NCI-H69 (cell line): ENCODE measurements at places on chromosomes 2 and 18.

DNA sequence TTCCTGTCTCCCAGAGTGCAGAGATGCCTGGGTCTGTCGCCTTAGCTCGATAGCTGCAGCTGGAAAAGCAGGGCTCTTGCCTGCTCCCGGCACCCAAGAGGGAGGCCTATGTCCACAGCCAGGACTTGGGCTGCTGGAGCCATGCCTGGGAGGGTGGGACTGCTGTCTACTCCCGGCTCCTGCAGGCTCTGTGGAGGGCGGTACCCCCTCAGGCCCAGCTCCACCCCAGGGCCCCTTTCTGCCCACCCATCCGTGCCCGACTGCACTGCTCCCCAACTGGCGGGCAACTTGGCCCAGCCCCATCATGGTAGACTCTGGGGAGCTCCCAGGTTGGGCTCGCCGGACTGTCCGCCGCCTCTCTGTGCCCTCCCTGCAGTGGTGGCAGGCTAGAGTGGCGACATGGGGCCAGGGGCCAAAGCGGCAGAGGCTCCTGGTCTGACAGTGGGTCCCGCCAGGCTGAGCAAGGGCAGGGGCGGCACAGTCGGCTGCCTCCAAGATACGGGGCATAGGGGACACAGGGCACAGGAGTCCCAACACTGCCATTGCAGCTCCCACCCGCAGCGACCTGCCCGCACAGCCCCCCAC, 901.0 kb downstream of the CCDC85A start:
- DNase-seq, result no peak

GRCh38 chr2:152284398-152284797, 50.6 kb upstream of the FMNL2 start:
- DNase-seq, result no peak

DNA sequence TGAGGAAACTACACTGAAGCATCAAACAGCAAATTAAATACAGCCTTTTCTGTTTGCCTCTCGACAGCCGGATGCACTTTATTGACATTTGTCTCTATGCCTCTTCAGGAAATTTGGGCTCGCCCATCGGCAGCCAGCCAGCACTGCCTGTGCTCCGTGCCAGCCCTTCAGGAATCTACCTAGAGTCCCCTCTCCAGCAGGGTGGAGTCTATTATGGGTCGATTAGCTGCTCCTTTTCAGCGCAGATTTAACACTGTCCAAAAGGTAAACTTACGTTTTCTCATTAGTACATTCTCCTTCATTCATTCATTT, 91.5 kb downstream of the MYCN start:
- no peak for DNase-seq

DNA sequence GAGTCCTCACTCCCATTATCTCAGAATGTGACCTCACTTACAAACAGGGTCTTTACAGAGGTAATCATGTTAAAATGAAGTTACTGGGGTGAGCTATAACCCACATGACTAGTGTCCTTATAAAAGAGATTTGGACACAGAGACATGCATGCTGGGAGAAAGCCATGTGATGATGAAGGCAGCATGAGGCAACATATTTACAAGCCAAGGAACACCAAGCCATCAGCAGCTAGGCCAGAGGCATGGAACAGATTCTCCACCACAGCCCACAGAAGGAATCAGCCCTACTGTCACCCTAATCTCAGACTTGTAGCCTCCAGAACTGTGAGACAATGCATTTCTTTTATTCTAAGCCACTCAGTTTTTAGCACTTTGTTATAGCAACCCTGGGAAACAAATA, 171.9 kb downstream of the EN1 start:
- no peak for DNase-seq

- peak; percentile 38 for DNase-seq
Measured at GRCh38 chr2:176601066-176601465, 331.8 kb downstream of the MTX2 start.

GRCh38 chr2:147297820-147298219, 547.0 kb upstream of the ACVR2A start:
- no peak for DNase-seq

DNA sequence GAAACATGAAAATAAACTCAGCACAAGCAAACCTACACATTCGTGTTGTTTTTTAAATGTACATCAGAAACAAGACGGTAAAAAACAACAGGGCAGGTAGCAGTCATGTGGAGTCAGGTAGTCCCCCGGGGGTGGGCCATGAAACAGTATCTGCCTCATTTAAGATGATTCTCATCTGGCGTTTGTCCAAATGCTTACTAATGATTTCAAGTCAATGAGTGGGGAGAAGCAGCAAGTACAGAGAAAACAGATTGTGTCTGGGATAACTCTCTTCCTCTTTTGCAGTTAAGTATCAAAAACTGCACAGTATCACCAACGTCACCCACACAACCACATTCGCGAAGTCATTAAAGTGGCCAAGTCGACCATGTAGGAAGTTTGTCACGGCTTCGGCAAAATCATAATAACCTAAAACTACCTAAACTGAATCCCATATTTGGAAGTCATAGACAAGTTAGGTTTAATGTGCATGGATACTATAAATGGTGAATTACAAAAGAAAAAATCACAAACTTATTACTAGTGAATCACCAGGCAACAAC, 1.3 kb downstream of the LAPTM4A start:
- peak; percentile 94 for DNase-seq

GRCh38 chr18:48943333-48943732, 7.4 kb downstream of the SMAD7 start:
- peak; percentile 96 for DNase-seq

- peak; percentile 42 for DNase-seq
Measured at GRCh38 chr18:76943542-76944339, 121.4 kb downstream of the ZNF236 start.

GRCh38 chr2:145094370-145094769, 574.5 kb upstream of the ZEB2 start:
- DNase-seq, result no peak

GRCh38 chr2:68832233-68832869, 38.8 kb downstream of the BMP10 start:
- no peak for DNase-seq

GRCh38 chr2:14428056-14428455, 204.5 kb upstream of the LRATD1 start:
- no peak for DNase-seq

- no peak for DNase-seq
Measured at GRCh38 chr18:50947899-50948298, 19.9 kb upstream of the ELAC1 start.

GRCh38 chr2:239246723-239247122, 154.1 kb downstream of the HDAC4 start:
- DNase-seq, result peak; percentile 30

- peak; percentile 8 for DNase-seq
Measured at GRCh38 chr2:156663757-156664409, 227.7 kb downstream of the GPD2 start.

DNA sequence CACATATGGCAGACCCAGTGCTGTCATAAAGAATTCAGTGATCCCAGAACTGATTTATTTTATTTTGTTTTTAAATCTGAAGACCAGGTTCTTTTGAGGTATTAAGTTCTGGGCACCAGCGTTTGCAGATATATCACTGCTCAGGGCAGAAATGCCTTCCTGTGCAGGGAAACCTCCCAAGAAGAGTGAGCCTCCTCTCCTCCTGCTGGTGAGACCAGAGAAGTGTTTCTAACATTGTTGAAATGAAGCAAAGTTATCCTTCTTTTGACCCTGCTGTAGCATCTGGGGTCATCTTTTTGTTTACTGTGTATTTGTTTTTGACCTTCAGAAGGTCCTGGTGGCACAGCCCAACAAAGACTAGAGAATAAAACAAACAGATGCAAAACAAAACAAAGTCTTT, 94.0 kb downstream of the AQP4 start:
- peak; percentile 20 for DNase-seq

DNA sequence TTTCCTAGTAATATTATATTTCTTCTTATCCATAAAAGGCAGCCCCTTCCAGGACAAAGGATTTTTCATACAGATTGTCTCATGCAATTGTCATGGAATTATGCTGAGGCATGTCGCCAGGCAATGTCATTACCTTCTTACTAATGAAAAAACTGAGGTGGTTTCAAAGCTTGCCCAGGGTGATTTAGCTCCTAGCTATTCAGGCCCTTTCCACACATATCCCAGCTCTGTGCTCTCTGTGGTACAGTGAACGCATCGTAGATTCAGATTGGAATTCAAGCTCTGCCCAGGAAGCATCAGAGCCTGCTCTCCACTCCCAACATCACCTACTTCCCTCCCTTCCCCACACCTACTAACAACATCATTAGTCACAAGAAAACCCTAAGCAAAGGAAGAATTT, 60.1 kb downstream of the ATP8B1 start:
- peak; percentile 44 for DNase-seq

DNA sequence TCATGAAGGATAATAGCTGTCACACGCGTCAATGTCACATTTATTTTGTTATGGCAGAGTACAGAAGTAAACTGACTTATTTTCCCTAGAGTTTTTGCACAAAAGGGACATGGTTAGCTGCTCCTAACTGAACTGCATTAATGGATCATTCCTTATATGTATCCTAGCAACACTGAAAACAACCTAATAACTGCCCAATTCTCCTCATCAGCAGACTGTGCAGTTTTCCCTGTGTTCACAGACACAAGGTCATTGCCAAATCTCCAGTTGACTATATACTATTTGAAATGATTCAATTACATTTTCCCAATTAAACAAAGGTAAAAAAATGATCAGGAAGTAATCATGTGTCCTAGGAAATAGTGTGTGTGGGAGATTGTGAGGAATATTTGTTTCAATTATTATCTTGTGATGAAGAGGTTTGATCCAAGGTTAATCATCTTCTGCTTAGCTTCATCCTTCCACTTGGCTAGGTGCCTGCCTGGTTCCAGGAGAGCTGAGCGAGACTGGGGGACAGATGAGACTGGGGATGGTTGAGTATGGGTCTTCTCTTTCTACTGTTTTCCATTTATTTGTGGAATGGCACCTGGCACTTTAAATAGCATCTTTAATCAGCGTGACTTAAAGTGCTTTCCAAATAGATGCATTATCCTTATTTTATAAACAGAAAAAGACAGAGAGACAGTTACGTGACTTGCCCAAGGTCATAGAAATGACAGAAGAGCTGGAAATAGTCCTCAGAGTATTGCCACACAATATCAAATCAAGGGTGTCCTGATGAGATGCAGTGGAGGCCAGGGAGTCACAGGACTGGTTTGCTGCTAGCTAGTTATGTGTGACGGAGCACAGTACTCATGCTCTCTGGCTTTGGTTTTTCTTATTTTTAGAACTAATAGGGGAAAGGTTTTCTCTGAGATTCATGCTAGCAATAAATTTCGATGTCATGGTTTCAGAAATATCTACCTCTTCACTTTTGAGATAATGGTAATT, 335.6 kb downstream of the PIK3C3 start:
- no peak for DNase-seq

DNA sequence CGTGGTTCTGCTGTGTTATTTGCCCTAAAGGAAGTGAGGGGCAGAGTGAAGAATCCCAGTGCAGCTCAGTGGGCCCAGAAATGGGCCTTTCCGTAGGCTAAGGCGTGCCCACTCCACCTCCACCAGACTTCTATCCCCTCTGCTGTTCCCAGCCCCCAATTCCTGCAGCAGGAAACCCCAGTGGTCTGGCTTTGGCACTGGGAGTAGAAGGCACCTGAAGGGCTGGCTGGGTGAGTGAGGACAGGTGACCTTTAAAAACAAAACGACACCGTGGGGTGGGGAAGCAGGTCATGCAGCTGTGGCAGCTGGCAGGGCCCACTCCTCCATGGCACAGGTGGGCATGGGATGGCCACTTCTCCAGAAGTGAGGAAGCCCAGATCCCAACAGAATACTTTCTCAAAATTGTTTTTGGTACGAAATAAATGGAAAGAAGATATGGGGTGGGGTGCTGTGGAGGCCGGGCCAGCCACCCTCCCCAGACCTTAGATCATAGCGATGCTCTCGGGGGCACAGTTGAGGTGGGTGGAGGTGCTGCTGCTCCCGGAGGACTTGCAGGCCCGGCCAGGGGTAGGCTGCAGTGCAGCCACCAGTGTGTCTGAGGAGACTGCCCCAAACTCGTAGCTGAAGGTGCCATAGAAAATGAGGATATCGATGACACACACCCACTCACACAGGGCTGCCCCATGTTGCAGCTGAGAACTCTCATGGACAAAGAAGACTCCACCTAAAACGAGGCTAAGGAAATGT, 3.2 kb downstream of the RNF181 start:
- DNase-seq, result no peak

DNA sequence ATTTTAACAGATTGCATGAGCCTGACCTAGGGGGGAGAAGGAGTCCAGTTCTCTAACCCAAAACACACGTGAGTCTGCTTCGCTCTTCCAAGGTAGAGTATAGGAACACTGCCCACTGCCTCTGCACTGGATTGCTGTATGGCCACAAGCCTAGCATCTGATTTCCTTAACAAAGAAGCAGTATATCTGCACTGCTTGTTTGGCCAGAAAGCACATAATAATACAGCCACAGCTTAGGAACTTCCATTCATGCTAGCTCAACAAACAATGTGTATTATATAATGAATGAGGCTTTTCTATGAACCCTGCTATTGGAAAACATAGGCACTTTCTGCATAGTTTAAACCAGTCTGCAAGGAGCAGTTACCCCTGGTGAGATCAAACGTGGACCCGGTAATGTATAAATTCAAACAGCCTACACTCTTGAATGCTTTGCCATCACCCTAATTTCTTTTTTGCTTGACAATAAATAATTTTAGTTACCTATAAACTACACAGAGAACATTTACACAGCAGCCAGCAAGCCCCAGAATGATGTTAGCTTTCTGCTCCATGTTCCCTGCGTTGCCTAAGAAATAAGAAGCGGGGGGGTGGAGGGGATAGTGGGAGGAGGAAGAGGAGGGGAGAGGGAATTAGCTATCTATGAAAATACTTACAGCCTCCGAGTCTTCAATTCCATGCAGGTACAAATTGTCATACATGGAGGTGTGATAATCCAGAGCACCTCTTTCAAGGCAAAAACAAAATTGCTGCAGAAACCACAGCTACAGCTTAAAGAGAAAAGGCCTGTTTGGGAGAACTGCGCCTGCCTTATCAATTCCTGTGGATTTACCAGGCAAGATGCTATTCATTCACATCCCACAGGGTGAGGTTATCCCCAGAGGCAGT, 125.6 kb downstream of the CACNB4 start:
- no peak for DNase-seq

DNA sequence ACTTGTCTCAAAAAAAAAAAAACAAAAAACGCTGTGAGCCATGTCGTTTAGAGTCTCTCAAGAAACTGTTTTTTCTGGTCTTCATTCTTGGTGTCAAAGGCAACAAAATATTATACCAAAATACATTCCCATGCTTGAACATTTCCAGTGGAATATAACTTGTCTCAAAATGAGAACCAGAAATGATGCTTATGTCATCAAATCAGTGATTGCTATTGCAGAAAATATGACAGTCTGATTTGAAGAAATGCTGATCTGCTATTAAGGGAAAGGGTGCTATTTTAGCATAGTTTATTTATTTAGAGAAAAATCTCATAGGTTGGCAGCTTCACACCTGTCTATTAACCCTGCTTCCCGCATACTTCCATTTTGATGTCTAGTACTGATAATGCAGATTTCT, 82.4 kb upstream of the ACSL3 start:
- no peak for DNase-seq

- DNase-seq, result peak; percentile 59
Measured at GRCh38 chr18:80154293-80154692, 45.2 kb downstream of the ADNP2 start.

- DNase-seq, result no peak
Measured at GRCh38 chr2:46068636-46069035, 228.6 kb upstream of the EPAS1 start.
